Head of caudate nucleus (tissue), 42 donors: ENCODE measurements at places on chromosomes 7 and 10.

GRCh38 chr10:50417886-50418830 lies 166.8 kb upstream of the ASAH2 start:
- DNase-seq: peak; percentile 68

- no peak for DNase-seq
Observed at GRCh38 chr10:16975188-16975587, 154.4 kb downstream of the CUBN start.

DNA sequence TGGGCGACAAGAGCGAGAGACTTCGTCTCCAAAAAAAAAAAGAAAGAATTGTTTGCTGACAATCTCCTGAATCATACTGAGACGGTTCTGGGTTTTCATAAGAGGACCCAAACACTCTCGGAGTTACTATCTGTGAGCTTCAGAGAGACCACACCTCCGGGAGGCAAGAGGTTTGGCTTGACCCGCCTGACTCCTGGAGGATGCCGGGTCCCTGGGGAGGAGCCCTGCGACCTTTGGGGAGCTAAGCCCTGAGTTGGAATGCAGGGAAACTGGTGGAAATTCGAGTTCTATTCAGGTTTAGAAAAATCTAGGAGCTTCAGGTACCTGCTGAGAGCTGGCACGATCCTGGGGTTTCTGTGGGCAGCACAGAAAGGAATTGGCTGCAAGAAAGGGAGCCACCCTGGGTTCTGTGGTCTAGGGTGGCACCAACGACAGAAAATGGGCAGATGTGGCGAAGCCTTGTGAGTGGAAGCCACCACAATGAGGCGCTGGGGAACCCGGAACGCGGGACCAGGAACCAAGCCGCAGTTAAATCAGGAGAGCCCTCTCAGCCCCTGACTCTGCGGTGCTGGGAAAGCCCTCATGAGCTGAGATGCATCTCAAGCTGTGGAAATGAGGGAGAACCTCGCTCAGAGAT lies 21.9 kb upstream of the GATAD1 start:
- no peak for DNase-seq

DNA sequence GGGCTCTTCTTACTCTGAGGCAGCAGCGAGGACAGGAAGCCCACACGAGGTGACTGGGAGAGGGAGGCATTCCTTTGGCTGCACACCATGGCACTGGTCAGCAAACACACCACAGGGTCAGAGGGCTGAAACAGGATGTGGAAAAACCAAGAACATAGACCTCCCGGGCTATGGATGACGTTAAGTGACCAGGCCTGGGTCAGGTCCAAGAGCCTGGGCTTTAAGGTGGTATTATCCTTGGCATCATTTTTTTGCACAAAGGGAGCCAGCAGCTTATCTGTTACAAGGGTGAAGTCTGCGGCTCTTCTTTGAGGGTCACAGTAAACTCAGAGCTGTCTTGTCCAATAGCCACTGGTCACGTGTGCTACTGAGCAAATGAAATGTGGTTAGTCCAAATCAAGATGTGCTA lies 7.0 kb downstream of the WDR91 start:
- DNase-seq: no peak

- DNase-seq: no peak
Observed at GRCh38 chr7:132154695-132155471, 421.4 kb downstream of the PLXNA4 start.

DNA sequence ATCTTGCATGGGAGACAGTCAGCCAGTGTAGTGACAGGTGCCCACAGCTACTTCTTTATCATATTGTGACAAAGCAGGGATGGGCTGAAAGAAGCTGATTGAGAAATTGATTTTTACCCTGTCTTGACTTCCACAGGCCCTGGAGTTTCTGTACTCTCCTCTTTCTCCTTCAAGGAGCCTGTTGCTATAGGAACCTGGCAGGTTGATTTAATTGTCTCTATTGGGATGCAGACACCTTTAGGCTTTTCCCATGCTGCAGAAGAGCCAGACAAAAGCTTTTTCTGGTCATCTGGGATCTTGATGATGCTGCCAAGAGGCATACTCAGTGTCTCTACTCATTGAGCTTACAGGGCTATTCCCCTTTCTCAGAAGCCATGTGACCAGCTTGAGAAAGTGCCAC lies 754.8 kb downstream of the KCNMA1 start:
- no peak for DNase-seq

GRCh38 chr10:25017661-25018060 lies 1.2 kb downstream of the THNSL1 start:
- DNase-seq: no peak

GRCh38 chr7:142139597-142140400 lies 28.3 kb downstream of the MGAM2 start:
- DNase-seq: no peak

DNA sequence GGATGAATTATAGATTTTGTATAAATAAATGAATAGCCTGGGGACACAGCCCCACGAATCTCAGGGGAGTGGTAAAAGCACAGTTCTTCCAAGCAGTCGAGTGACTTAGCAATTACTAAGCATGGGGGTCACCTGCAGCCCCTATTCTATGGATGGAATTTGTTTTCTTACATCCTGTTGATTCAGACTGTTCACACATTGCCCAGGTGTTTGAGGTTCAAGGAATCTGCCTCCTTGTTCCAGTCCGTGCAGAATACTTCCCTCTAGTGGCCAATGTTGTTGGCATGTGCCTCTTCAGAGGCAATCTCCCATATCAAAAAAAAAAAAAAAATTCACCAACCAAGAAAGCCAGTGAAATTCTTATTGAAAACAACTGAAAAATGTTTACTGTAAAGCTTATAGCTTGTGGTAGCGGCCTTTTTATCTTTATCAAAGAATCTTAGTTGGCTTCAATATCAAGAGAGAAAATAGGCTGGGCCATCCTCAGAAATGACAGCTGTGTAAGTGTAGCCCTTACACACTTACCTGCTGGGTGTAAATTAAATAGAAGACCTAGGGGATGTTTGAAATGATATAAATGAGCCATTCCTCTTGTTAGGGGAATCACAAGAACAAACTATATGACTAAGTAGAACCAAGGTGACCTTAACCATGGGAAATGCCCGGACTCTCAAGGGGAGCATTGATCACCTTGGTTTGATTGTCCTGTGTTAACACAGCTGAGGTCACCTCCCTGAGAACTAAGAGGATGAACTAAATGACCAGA lies 7.8 kb downstream of the LIPM start:
- no peak for DNase-seq

- no peak for DNase-seq
Observed at GRCh38 chr10:7965457-7965856, 89.0 kb upstream of the GATA3 start.

GRCh38 chr7:49717547-49717946 lies 55.9 kb upstream of the VWC2 start:
- no peak for DNase-seq

DNA sequence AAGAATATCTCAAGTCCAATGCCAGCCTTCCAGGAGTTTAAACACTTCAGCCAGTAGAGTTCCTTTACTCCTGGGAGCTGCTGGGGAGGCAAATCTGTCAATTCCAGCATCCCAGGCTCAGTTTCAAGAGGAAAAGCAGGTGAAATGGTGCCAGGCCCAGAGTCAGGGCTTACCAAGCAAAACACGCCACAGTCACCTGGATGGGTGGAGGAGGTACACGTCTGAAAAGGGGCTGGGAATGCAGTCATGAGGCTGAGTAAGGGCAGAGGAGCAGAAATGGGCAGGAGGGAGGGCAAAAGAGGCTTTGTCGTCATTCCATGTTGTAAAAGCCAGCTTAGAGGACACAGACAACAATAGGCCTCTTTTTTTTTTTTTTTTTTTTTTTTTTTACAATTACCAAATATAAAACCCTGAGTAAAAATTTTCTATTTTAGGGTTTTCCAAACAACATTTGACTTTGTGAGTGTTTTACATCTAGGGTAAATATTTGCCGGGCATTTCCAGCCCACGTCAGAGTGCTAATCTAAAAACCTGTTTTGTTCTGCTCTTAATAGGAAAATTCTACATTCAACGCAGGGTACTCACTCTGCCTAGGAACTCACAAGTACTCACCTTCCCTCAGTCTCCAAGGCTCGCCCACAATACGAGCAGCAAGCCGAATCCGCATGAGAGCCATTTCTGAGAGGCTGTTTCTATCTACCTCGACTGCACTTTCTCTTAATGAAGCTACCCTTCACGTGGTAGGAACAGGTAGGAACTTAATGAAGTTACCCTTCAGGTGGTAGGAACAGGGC lies 21.2 kb downstream of the GFRA1 start:
- no peak for DNase-seq

GRCh38 chr7:129615018-129615417 lies 3.5 kb downstream of the NRF1 start:
- no peak for DNase-seq

GRCh38 chr7:157425761-157426160 lies 89.0 kb downstream of the DNAJB6 start:
- no peak for DNase-seq

DNA sequence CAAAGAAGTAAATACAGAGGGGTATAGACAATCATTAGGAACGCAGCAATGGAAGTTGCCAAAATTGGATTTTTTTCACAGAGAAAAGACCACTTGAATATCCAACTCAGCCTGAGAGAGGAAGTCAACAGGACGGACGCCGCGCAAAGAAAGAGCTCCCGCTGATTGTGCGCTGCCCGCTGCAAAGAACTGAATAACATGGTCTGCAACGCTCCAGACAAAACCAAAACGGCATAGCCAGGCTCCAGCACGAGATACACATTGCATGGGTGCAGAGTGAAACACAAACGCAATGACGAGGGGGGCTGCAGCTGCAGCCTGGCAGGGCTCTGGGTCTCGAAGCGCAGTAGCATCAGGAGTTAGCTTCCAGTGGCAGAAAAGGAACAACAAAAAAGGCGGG lies 113.9 kb upstream of the MGMT start:
- no peak for DNase-seq

DNA sequence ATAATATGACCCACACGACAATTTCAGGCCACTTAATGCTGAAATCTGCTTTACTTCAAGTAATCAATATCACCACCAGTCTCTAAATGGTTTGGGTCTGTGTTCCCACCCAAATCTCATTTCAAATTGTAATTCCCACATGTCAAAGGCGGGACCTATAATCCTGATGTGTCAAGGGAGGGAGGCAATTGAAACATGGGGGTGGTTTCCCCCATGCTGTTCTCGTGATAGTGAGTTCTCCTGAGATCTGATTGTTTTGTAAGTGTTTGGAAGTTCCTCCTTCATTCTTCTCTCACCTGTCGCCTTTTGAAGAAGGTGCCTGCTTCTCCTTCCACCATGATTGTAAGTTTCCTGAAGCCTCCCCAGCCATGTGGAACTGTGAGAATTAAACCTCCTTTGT lies 178.4 kb downstream of the CRPPA start:
- no peak for DNase-seq

GRCh38 chr10:84258034-84258695 lies 13.3 kb downstream of the RGR start:
- no peak for DNase-seq

DNA sequence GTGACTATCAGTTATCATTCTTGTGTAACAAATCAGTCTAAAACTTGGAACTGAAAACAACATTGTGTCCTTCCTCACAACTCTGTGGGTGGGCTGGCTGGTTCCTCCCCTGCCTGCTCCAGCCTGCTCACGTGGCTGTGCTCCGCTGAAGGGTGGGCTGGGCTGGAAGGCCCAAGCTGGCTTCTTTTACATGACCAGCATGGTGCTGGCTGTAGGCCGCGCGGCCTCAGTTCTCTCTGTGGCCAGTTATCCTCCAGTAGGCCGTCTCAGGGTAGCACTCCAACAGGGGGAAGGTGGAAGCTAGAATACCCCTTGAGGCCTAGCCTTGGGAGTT lies 11.3 kb downstream of the ADAMTS14 start:
- DNase-seq: no peak

DNA sequence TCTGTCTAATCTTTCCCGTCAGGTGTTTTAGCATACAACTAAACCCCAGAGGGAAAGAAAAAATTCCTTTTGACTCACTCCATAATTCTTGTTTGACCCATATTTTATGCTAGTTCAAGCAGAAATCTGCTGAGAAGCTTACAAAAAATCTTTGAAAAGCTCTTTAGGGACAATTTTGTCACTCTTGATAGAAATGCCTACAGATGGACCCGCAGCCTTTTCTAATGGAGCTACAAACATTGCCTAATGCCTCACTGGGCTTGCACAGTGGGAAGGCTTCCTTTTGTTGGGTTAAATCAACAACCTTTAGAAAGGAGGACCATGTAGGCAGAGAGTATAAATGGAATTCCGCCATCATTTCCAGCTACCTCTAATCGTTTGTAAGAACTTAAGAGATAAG lies 344.5 kb downstream of the PCLO start:
- no peak for DNase-seq

- no peak for DNase-seq
Observed at GRCh38 chr7:80542398-80542797, 30.5 kb upstream of the GNAT3 start.

GRCh38 chr7:131235489-131236317 lies 92.0 kb upstream of the MKLN1 start:
- peak; percentile 19 for DNase-seq

DNA sequence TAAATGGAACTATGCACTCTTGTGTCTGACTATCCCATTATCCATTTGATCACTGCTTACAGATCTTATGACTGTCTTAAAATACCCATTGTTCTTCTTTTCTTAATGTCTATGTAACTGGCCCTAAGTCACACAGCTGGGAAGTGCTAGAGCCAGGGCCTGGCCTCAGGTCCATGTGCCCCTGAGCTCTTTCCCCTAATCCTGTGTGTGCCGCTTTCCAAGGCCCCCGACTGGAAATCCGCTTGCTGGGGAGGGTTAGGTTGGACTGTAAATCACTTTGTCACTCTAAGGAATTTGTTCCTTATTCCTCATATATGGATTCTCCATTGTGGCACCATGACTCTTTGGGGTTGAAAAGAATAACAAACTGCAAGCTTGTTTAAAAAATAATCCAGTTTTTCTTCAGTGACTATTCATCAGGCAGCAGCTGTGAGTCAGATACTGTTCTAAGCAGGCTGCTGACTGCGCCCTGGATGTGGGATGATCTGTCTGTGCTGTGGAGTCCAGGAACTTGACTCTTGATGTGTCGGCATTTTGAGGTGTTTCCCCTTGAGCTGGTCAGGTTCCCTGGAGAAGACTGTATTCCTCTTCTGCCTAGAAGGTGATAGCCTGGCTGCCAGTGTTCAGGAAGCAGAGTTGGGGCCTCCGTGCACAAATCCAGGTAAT lies 236.3 kb downstream of the SDK1 start:
- DNase-seq: no peak

DNA sequence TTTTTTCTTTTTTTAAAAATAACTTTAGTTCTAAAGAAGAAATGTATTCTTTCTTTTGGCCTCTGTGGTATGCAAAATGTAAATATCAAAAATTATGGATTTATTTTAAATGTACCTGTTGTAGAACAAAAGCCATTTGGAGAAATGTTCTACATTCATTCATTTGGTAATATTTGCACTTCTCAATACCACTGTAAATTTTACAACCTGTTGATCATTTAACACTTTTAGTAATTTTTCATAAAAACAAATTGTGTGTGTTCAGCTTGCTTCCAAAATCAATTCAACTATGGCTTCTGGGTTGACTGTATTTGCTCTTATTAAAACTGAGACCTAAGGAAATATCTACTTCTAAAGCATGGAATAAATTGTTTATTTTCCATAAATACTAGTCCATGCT lies 2.3 kb upstream of the IGF2BP3 start:
- DNase-seq: no peak

- DNase-seq: peak; percentile 30
Observed at GRCh38 chr10:132257271-132257670, 50.5 kb downstream of the STK32C start.
